ENCODE measurements at places on chromosomes 3 and 15.

DNA sequence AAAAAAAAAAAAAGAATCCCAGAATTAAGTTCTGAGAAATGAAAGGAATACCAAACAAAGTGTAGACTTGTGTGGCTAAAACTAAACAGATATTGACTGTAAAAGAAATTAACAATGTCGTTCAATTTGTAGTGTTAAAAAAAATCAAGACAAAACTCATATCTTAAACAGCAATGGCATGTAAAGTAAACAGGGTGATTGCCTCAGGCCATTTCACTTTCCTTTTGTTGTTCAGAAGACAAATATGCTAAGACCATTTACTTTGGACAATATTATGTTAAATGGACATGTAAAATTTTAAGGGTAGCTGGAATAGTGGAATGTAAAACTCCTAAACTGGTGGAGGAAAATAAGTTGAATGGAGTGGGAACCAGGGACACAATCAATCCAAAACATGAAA, 139.1 kb downstream of the RTP4 start:
- DNase-seq = no peak

DNA sequence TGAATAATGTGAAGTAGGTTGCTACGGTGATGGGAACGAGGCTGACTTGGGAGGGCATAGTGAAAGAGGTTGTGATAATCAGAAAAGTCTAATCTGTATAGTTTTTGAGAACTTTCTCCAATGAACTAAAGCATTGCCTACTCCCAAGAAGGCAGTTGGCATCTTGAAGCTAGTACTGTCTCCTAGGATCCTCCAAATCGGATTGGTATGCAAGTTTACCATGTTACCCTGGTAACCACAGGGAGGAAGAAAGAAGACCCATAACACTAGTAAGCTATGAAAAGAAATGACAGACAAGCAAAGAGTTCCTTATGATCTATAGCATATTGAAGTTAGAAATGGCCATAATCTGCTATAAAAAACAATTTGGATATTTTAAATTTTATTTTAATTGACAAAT, 127.2 kb upstream of the SYNPR start:
- no peak for DNase-seq

DNA sequence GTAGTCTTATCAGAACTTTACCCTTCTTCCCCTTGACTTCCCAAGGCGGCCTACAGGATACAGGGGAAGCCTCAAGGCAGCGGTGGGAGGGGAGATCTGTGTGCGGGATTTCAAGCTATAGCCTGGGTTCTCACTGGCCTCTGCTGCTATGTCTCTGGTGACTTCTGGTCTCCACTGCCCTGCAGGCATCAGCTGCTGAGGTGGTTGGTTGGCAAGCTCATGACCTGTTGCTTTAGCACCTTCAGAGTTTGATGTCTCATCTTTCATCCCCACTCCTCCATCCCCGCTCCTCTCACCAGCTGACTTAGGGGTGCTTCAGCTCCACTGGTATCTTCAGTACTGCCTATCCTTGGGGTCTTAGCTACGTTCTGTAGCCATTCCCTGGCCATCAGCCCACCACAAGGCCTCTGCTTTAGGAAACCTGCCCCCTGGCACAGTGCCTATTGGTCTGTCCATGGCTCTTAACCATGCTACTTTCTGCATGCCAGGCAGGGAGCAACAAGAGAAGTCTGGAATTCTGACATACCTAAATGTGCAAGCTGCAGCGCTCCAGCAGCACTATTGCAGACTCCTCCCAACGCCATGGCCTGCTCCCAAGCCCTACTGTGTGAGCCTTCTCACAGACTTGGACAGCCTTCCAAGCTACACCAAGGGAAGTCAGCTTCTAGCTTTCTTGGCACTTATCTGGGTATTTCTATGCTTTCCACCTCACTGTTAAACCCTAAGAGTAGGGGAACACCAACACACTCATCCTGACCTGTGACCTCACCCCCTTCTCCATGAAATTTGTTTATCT, 1.8 kb upstream of the YEATS2 start:
- no peak for DNase-seq

- DNase-seq = no peak
Observed at GRCh38 chr3:134597390-134597970, 53.3 kb downstream of the KY start.

- DNase-seq = no peak
Observed at GRCh38 chr3:124652009-124652408, 78.2 kb upstream of the UMPS start.

DNA sequence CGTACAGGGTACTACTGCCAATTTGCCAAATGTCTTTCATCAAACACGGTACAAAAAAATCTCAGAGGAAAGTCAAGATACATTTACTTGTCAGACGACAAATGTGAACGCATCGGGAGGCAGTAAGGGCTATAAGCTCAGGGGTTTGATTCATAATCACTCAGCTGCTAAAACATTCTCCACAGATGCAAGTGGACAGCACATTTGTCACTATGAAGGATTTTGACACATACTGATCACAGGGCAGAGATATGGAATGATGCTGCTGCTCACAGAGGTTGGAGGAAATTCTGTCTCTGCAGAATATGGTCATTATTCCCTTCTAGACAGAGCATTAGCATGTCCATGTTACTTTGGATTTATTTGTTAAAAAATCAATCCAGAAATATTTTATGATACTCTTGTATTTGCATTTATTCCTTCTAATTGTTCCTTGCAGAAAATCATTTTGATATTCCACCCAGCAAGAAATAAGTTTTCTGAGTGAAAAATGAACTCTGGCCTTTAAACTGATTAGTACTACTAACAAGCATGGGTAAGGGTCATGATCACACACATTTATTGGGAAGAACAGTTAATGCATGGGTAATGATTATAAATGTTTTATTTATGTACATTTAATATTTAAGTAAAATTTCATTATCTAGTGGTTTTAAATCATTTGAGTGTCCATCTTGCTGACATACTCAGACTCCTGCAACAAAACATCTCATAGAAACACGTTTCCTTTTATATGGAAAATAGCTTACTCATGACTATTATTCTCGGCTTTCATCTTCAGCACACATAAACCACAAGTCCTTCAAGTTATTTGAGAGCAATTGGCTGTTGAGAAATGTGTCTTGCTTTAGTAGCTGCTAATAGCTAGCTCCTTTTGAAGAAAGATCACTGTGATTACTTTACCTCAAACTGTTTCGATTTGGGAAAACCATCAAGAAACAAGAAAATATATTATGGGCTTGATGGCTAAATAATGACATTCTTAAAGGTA, 559.3 kb downstream of the MECOM start:
- no peak for DNase-seq

- no peak for DNase-seq
Observed at GRCh38 chr3:60226912-60227311, 1024.3 kb downstream of the FHIT start.

DNA sequence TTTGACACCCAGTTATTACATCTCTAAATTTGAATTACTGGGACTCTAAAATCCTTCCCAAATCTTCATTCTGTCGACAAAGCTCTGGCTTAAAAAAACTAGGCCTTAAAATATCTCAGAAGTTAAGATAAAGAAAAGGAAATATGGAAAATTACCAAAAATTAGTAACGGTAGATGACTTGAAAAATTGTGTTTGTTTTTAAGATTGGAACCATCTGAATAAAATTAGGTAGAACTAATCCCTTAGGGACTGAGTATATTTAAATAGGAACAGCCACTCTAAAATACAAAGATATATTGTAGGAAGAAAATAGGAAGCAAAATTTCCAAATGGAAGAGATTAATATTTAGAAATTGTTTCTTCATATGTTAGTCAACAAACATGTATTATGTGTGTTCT, 45.1 kb upstream of the CHMP2B start:
- no peak for DNase-seq

DNA sequence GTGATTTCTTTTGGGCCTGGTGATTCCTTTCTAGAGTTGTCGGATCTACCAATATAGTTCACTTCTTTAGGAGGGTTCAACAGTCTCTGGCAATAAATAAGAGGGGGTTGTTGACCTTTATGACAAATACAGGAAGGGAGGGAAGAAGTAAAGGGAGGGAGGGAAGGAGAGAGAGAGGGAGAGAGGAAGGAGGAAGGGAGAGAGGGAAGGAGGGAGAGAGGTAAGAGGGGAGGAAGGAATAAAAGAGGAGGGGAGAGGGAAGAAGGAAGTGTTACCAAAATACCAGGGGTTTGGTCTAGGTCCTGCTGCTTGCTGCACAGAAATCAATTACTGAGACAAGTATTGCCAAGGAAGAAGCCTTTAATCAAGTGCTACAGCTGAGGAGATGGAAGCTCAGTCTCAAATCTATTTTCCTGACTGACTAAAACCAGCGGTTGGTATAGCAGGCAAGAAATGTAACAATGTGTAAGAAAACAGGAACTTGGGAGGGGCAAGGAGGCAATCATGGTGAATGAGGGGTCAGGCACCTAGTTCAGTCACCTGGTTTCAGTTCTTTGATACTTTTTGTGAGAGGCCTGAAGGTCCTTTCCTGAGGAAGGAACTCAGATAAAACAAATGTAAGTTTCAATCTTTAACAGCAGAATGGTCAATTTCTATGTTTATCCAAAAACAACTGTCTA, 14.1 kb upstream of the TMEM40 start:
- DNase-seq = no peak

DNA sequence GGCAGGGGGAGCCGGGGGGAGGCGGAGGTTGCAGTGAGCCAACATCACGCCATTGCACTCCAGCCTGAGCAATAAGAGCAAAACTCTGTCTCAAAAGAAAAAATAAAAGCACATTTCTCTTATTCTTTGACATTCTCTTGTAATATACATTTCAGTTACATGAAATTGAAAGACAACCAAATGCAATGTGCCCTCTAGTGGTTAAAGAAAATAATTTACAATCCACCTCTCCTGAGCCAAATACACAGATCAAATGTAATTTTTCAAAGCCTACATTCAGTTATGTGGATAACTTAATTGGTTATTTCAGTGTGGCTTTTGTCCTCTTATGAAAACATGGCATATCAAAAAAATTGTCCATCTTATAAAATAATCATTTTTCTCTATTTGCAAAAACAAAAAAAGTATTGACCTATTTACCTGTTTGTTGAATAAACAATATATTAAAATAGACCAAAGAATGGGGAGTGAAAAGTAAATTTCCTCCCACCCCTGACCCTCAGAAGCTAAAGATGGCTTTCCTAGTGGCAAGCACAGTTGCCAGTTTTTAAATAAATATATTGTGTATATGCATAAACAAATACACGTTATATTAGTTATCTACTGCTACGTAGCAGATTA, 14.2 kb upstream of the U2SURP start:
- no peak for DNase-seq

DNA sequence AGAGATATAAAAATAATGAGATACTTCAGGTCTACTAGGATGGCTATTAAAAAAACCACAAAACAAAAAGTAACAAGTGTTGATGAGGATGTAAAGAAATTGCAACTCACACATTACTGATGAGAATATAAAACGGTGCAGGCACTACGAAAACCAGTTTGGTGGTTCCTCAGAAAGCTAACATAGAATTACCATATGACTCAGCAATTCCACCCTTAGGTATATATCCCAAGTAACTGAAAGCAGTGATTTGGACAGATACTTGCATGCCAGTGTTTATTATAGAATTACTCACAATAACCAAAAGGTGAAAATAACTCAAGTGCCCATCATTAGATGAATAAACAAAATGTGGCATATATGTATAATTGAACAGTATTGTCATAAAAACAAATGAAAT, 87.5 kb upstream of the MELTF start:
- no peak for DNase-seq

DNA sequence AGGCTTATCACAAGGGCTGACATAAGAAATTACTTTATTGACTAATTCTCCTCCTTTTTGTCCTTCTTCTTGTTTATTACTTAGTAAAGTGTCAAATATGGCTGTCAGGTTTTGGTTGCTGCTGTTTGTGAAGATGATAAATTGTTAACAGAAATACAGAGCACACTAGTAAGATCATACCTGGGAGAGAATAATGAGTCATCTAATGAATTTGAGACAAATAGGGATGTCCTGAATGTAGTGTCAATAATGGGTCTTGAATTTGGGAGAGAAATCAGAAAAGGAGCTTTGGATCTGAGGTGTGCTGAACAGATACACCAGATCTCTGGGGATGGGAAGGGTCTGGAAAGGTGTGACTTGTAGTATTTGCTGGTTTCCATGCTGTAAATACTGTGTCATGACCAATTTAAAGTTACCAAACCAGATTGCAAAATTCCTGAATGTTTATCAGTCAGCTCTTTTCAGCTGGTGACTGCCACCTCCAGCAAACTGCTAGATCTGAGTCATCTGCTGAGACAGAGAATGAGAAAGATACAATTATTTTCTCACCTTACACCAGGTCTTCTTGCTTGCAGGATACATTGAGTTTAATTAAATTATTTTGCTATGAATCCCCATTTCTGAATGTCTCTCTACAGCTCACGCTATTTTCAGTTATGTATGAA, 76.7 kb upstream of the SATB1 start:
- DNase-seq = no peak

DNA sequence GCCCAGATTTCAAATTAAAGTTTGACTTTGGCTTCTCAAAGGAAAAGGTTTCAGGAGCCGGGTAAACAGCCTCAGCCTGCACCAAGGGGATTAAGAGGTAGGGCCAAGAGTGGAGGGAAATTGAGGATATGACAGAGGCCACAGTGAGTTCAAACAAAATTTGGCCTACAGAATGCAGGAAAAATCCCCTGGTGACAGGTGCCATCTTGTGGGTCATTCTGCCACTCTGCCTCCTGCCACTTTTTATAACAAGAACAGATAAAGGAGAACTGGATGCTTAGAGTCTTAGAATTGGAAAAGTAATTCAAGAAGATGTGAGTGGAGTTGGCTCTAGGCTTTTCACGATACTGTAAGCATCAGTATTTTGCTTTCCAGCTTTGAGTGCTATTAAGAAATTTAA, 253.2 kb downstream of the NR2F2 start:
- no peak for DNase-seq

GRCh38 chr3:14256561-14257342, 78.1 kb downstream of the LSM3 start:
- DNase-seq = no peak

DNA sequence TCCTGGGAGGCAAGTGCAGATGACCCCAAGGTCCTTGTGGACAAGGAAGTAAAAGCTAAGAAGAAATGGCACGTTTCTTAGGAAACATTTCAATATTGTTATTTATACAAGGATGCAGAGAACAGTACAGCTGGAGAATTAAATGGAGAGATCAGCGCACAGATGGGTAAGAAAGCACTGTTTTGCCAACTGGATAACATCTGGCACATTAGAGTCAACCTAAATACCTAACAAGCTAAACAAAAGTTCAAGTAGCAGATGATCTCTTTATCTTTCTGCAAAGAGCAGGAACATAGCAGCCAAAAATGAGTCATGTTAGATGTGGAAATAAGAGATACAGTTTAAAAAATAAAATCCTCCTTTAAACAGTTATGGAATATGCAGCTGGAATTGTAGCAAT, 15.7 kb upstream of the DPPA4 start:
- no peak for DNase-seq

GRCh38 chr3:149352556-149352955, 19.1 kb upstream of the TM4SF18 start:
- DNase-seq = no peak

- DNase-seq = no peak
Observed at GRCh38 chr15:73758461-73758860, 5.3 kb upstream of the INSYN1 start.

DNA sequence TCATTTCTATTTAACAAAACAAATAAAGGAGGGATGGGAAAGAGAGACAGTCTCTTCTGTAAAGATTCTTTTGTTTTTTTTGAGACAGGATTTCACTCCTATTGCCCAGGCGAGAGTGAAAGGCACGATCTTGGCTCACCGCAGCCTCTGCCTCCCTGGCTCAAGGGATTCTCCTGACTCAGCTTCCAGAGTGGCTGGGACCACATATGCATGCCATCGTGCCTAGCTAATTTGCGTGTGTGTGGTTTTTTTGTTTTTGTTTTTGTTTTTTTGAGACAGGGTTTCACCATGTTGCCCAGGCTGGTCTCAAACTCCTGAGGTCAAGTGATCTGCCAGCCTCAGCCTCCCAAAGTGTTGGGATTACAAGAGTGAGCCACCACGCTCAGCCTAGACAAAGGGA, 23.3 kb downstream of the STAG1 start:
- DNase-seq = no peak

All from stimulated activated CD8-positive, alpha-beta memory T cell treated with anti-CD3 and anti-CD28 coated beads, Interleukin-4, amount 100 ng/mL, for 4 hours (primary cell).